Stimulated activated naive CD8-positive, alpha-beta T cell treated with anti-CD3 and anti-CD28 coated beads, Interleukin-15, Interleukin-2, amounts not matched to agents 100 U/mL and 50 U/mL, for 24 hours (primary cell): ENCODE measurements at places on chromosomes 1 and 21.

DNA sequence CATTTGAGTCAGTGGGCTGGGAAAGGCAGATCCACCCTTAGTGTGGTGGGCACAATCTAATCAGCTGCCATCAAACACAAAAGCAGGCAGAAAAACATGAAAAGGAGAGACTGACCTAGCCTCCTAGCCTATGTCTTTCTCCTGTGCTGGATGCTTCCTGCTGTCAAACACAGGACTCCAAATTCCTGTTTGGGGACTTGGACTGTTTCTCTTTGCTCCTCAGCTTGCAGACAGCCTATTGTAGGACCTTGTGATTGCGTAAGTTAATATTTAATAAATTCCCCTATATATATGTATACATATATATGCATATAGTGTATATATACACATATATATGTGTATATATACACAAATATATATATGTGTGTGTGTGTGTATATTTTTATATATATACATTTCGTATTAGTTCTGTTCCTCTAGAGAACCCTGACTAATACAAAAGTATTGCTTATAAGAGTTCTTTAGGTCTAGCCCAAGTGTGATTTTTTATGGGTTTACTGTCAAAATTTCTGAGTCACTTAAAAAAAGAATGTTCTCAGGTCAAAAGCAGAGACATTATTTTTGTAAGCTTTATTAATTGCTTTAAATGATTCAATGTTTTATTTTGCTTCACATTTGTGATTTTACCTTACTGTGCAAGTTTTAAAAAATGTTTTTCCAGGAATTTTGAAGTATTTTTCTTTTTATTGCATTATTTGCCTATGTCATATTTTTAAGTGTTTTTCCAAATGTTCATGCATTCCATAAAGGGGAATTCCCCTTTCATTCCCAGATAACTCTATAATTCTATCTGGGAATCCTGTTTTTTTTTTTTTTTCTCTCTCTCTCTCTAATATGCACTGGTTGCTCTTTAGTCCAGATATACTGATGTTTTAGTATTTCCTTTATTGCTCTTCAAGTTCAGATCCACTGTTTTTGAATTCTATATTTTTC lies 92.1 kb upstream of the ADAMTS5 start:
- DNase-seq = no peak

GRCh38 chr1:246930830-246931548 lies 759 bp downstream of the AHCTF1 start:
- DNase-seq = peak; percentile 57

GRCh38 chr21:38596264-38597042 lies 98.2 kb upstream of the ERG start:
- DNase-seq = no peak

DNA sequence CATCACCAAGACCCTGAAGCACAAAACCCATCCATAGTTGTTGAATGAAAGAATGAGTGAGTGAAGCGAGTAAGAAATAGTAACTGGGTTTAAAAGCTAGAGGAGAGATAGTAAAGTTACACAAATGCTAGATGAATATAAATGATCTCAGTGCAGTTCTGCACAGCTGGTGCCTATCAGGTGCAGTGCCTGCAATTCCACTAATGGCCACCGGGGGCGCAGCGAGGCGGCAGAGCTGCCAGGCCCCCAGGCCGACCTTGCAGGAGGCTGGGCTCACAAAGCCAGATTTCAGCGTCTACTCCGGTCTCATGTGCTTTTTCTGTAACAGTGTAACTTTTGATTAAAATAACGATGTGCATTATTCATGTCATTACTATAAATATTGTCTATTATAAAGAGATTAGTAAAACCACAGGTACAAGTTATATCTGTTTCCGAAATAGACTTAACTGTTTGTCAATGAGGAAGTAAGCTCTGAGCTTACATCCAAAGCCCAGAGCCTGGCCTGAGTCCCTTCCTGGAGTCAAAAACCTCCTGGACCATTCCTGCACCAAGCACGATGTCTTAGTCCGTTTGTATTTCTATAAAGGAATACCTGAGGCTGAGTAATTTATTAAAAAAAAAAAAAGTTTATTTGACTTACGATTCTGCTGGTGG lies 477.6 kb downstream of the NPHP4 start:
- DNase-seq = peak; percentile 82

DNA sequence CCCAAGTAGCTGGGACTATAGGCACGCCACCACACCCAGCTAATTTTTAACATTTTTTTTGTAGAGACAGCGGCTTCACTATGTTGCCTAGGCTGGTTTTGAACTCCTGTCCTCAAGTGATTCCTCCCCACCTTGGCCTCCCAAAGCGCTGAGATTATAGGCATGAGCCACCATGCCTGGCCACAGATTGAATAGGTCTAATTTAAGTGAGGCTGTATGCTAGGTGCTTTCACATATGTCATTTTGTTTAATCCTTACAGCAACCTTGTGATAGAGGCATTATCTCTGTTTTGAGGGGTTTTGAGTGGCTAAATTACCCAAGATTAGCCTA lies 7.2 kb downstream of the INTS3 start:
- no peak for DNase-seq

DNA sequence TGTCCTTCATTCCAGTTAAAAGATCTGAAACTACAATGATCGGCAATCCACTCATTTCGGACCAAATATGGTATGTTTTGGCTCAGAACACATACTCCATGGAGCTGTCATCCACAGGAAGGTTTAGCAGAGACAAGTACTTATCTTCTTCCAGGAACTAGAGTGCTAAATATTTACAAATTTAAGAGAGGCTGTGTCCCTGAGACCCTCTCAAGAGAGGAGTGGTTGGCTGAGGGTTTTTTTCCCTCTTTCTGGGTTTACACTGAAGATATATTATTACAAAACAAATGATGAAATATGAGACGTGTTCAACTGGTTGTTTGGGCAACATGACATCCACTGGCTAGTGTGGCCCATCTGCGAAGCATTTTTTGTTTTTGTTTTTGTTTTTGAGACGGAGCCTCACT lies 25.9 kb upstream of the NID1 start:
- no peak for DNase-seq

DNA sequence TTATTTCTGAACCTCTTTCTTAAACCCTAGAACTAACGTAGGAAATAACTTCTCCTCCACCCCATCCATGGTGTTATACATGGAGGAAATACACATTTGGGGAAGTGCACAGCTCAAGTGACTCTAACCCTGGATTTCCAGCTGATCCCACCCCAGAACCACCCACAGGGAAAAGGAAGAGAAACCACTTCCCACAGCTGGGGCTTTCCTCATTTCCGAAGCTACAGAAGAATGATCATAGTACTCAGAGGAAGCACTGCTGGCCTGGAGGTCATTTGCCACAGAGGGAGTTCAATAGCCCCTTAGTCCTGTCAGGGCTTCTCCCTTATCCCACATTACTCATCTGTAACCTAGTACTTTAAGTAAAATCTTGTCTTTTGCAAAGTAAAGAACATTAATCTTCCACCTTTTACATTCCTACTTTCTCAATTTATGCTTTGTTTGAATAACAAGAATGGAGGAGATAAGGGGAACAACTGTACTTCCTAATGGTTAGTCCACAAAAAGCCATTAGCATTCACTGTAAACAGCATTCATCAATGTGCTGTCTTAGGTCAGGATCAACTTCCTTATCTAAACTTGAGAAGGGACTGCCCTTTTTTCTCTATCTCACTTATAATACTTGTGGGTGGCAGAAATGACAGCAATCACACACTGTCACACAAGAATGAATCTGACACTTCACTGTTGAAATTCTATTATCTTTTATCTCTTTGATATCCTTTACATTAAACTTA lies 63.0 kb upstream of the RGS1 start:
- DNase-seq = no peak

- DNase-seq = peak; percentile 12
Observed at GRCh38 chr1:58460469-58460868, 86.1 kb downstream of the OMA1 start.

GRCh38 chr1:222794656-222795474 lies 20.0 kb upstream of the DISP1 start:
- DNase-seq = no peak

GRCh38 chr1:112628516-112628915 lies 8.9 kb downstream of the CAPZA1 start:
- no peak for DNase-seq

- no peak for DNase-seq
Observed at GRCh38 chr1:4640931-4641330, 13.5 kb upstream of the AJAP1 start.

GRCh38 chr1:187122566-187122965 lies 293.8 kb downstream of the PLA2G4A start:
- no peak for DNase-seq
